ENCODE measurements at places on chromosomes 1 and 21.

GRCh38 chr1:60527567-60527966 is 454.0 kb upstream of the C1orf87 start:
- DNase-seq: no peak

- DNase-seq: no peak
Measured at GRCh38 chr1:187909382-187909781, 1080.6 kb downstream of the PLA2G4A start.

- no peak for DNase-seq
Measured at GRCh38 chr1:243842978-243843511, 7.0 kb downstream of the AKT3 start.

GRCh38 chr1:9164532-9164900 is 35.6 kb upstream of the GPR157 start:
- DNase-seq: no peak
